IPS-NIHi11 (cell line): ENCODE measurements at places on chromosomes 1 and 21.
A peak's percentile ranks its signal among the peaks of the same experiment; 100 is the strongest.

GRCh38 chr1:6273380-6273891, 12.5 kb upstream of the GPR153 start:
- peak; percentile 54 for DNase-seq

DNA sequence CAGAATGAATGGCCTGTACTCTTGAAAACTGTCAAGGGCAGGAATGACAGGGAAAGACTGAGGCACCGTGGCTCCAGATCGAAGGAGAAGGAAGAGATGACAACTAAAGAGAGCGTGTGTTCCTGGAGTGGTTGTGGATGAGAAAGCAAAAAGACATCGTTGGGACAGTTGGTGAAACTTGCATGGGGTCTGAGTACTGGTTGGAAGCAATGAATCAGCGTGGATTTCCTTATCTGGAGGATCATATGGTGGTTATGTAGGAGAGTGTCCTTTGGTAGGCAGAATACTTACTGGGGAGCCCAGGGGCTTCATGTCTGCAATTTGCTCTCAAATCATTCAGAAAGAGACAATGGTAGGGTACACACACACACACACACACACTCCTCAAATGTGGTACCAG, 13.9 kb downstream of the LEMD1 start:
- no peak for DNase-seq

- DNase-seq: peak; percentile 40
Observed at GRCh38 chr1:220803401-220804201, 16.9 kb downstream of the MTARC1 start.

GRCh38 chr1:43549921-43550597, 19.4 kb downstream of the PTPRF start:
- peak; percentile 93 for DNase-seq

GRCh38 chr1:83910461-83910860, 88.5 kb downstream of the TTLL7 start:
- no peak for DNase-seq

DNA sequence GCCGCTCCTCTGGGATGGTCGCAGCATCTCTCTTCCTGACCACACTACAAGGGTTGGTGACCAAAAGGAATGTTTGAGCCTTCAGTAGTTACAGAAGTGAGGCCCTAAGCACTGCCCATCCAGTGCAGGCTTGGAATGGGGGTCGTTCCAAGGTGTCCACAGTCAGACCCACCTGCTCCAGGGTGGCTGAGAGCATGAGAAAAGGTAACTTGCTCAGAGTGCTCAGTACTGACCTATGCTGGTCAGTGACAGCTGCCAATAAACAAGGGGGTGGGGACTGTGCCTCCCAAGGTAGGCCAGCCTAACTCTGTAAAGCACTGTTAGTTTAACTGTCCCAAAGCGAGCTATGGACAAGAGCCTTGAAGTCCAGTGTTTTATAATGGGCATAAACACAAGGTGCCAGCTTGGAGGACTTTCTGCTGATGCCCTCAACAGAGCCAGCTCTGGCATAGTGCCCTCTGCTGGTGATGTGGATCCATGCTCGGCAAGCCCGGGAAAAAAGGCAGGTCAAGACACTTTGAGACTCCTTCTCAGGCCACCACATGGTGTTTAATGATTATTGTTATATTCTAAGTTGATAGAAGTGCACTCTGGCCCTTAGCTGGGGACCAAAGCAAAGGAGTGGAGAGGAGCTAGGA, 78.1 kb upstream of the DNAH14 start:
- DNase-seq: peak; percentile 75

DNA sequence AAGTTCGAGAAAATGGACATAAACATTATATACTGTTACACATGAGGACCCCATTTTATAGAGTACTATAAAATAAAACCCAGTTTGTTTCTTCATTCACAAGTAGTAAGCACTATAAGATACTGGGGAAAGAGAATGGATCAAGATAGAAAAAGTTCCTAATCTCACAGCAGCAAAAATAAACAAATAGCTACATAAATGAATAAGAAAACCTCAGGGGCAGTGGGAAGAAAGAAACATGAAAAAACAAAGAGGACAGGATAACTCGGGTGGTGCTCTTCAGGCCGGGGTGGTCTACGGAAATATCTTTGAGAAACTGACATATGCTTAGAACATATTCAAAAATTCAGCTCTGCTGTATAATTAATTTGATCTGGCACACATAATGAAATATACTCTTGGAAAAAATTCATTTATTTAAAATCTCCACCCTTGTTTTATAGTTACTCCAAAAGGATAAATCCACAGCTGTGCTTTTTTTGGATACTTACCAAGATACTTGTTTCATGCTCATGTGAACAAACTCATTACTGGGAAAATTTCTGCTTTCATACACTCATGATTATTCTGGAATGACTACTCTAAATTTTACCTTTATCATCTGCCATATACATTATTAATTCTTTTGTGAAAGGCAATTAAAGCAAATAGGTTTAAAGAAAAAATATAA, 20.0 kb downstream of the CEP170 start:
- no peak for DNase-seq

GRCh38 chr1:217552339-217552951, 78.4 kb downstream of the GPATCH2 start:
- DNase-seq: no peak

- DNase-seq: no peak
Observed at GRCh38 chr21:24824209-24824608, 783.1 kb downstream of the MRPL39 start.

DNA sequence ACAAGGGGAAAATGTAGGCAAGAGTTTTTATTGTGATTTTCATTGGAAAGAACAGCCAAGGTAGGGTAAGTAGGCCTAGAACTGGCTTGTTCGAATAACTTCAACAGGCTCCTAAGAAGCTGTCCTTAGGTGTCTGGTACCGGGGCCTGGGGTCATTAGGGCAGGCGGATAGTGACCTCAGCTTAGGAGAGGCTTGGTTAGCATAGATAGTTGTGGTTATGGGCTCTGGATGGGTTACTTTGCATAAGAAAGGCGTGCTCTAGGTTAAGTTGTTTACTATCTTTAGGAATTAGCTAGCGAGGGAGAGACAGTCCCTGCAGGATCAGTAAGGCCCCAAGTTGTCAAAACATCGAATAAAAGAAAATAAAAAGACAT, 20.7 kb upstream of the HPCAL4 start:
- DNase-seq: peak; percentile 54

- no peak for DNase-seq
Observed at GRCh38 chr1:3097861-3098260, 28.9 kb downstream of the PRDM16 start.

DNA sequence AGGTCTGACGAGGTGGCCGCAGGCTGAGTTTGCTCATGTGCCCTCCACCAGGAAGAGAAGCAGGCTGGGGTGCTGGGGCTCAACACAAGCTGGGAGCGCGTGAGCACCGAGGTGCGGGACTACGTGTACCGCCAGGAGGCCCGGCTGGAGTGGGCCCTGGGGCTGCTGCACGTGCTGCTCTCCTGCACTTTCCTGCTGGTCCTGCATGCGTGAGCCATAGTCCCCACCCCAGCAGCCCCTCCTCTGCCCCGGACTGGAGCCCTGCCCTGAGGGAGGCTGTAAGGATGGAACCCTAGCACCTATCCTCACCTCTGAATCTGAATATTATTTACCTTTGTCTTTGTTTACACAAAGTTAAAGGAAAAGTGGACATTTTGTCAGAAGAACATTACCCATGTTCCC, 7.8 kb upstream of the ADAM15 start:
- no peak for DNase-seq

- DNase-seq: no peak
Observed at GRCh38 chr1:27570784-27571183, 33.2 kb downstream of the AHDC1 start.

- no peak for DNase-seq
Observed at GRCh38 chr1:230401101-230401500, 25.0 kb downstream of the PGBD5 start.

- DNase-seq: no peak
Observed at GRCh38 chr1:156768610-156769295, 1.4 kb downstream of the PRCC start.

- DNase-seq: no peak
Observed at GRCh38 chr1:232570007-232570406, 59.9 kb downstream of the SIPA1L2 start.

DNA sequence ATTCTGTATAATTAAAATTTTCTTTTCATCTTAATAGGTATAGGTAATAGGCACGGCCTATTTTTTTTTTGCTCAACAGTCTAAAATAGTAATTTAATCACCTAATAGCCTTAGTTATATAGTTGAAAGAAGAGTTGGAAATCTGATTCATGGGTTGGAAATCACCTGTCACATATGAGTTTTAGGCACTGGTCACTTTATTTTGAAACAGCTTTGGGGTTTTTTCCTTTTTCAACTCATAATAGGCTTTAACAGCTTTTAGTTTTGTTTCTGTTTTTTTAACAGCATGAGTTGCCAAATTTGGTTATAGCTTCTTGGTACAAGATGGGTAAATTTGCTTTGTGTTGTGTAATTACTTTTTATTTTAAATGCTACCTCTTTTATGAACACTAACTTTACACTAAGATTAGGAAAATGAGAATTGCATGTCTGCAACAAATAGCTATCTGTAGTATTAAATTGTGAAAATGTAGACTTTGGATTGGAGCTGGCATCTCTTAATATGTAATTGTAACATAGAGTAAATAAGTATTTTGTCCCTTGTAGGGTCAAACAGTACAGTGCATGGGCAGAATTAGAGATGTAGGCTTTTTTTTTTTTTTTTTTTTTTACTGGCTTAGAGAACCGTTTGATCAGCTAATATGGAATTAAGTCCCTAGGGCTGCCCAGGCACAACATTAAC, 109.8 kb downstream of the OSBPL9 start:
- DNase-seq: no peak

DNA sequence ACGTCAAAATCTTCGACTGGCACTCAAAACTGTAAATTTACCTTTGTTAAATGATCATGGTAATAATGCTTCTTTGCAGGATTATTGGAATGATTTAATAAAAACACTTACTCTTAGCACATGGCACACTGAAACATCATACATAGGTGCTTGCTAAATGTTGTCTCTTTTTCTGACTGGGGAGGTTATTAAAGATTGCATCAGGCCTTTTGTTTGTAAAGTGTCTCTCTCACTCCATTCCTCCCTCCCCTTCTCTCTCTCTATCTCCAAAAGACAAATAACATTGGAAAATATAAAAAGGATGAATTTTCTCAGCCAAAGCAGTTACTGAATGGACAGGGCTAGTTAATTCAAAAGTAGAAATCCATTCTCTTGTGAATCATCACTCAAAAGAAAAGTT, 404.2 kb downstream of the DPYD start:
- DNase-seq: no peak

- no peak for DNase-seq
Observed at GRCh38 chr1:150661156-150661555, 31.7 kb upstream of the ENSA start.

- DNase-seq: no peak
Observed at GRCh38 chr1:185520188-185520920, 203.3 kb upstream of the IVNS1ABP start.

GRCh38 chr21:45403133-45403824, 1.7 kb upstream of the COL18A1 start:
- no peak for DNase-seq

GRCh38 chr21:27804515-27804914, 837.6 kb upstream of the ADAMTS5 start:
- DNase-seq: no peak

DNA sequence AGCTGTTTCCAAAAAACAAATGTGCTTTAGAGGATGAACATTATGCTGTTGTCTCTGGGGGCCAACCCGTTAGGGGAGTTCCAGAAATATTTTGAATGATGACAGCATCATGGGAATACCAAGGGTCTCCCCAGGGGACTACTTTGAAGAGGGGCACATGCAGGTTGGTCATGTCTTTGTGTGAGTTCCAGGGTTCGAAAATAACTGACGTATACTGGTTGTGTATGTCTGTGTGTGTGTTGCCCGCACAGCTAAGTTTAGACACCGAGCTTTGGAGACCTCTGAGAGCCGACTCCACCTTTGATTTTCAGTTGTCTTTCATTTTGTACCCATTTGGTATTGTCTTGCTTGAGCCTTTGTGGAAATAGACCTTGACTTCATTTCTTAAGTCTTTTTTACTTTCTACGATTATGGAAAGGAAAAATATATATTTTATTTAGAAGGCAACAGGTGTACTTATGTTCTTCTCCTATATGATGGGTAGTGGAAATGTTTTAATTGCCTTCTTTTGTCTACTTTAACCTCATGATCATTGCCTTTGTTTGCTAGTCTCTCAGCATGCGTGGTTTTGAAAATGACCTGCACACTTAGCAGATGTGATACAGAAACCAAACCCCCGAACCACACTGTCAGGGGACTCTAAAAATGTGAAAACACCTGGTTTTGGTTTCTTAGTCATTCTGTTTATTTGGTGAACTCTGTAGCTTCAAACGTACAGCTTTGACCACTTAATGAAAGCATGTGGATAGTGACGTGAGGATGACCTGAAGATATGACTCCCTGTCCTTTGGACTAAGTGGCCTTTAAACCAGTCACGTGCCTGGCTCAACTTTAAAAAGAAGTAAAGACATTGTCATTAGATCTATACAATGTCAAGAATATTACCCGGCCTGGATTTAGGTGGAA, 56.5 kb downstream of the GALNT2 start:
- DNase-seq: no peak

- DNase-seq: no peak
Observed at GRCh38 chr1:203706444-203706843, 58.5 kb upstream of the LAX1 start.

- no peak for DNase-seq
Observed at GRCh38 chr21:29217818-29218291, 80.9 kb upstream of the BACH1 start.

- DNase-seq: no peak
Observed at GRCh38 chr1:200027264-200027823, at the start of gene NR5A2. NR5A2 (plus strand) TSS chr1:200027710; CDS start chr1:200027848, 138 bp downstream.

DNA sequence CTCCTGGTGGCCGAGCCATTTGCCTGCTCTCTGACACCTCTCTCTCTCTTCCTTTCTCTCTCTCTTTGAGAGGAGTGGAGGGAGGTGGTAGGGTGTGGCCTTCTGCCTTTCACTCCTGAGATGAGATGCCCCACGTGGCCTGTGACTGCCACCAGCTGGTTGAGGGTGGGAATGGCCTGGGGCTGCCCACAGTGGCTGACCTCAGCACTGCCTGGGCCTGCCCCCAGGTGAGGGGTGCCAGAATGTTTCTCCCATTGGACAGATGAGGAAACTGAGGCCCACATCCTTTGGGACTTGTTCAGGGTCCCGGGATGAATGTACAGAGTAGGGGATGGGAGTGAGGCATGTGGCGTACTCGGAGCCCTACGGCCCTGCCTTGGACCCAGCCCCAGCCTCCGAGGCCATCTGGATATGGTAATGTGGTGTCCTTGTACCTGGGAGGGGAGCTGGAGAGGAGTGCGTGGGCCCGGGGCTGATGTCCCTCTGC, 12.7 kb upstream of the C1orf167 start:
- peak; percentile 89 for DNase-seq
